Stimulated activated naive B cell treated with anti-CD40 and anti-IgM and Interleukin-4, amounts not matched to agents 10 μg/mL and 1 μg/mL and 100 μg/mL, for 72 hours (primary cell): ENCODE measurements at places on chromosomes 1 and 21.

DNA sequence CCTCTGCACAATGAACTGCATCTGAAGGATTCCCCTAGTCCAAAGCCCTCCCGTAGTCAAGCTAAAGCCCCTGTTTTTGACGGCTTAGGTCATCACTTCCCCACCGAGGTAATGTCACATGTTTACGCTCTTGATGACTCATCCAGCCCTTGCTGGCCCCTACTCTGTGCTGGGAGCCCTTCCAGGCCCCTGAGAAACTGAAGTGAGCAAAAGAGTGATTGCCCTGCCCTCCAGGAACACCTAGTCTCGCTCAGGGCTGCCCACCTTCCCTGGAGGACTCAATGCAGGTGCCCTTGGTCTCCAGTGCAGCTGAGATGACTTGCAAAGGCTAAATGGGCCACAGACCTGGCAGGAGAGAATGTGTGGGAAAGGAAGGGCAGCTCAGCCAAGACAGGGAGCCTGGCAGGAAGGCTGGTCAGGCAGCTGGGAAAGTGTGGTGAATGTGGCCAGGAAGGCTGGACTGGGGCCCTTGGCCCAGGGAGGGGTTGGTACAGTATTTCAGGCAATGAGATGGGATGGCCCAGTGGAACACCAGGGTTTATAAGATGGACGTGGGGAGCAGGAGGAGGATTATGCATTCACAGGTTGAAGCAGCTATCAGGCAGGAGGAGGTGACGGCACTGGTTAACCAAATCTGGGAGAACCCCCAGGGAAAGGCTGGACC is 345.6 kb downstream of the NPHP4 start:
- no peak for DNase-seq

DNA sequence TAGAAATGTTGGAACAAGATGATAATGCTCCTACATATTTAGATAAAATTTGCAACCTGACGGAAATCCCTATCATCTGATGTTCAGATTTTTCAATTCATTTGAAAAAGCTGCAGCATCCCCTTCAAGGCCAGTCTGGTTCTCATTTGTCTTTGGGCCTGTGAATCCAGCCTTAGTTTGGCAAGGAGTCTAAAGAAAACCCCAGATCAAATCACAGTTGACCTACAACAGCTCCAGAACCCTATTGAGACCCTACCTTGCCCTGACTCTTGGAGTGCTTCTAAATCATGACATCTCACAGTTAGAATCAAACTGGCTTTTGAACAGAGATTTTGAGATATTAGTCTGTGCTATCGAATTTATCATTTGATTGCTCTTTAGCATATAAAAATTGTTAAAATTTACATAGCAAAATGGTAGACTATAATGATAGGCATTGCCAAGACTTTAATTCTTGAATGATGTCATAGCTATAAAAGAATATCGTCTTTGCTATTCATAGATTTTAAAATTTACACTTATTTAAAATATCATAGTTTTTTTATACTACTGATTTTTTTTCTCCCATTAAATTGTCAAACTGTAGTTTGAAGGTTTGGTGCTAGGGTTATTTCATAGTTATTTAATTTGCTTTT is 2.2 kb downstream of the PPP2R5A start:
- no peak for DNase-seq

GRCh38 chr1:186682736-186683135 is 2.5 kb upstream of the PTGS2 start:
- no peak for DNase-seq

DNA sequence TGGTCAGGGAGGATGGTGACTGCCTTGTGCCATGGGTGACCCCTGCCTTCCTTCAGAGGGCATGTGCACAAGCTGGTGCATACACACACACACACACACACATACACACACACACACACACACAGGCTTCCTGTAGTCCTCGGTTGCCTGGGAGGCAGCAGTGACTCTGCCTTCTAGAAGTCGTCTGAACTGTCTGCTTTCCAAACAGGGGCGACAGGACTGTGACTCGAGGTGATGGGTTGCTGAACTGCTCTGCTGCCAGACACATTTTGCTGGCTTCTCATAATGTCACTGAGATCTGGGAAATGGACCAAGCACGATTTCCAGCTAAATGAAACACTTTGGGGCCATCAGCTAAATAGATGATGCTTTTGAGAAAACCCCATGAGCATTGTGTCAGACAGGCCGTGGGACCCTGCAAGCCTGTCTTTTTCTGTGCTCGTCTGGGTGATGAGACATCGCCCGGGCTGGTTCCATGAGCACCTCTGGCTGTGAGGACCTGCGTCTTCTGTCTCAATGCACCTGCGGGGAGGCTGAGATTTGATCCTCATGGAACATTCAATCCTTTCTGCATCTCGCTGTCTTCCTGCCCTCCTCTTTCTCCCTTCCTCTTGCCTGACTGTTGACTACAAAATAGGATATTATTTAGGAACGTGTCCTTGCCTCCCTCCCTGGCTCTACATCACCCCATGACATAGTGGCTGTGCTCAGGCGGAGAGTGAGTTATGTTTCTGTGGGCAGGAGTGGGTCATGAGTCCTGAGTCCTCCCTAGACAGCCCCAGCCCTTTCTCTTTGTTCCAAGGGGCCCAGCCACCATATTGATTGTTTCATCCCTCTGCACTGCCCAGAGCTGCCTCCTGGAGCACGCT is 436.8 kb downstream of the CAMTA1 start:
- no peak for DNase-seq

DNA sequence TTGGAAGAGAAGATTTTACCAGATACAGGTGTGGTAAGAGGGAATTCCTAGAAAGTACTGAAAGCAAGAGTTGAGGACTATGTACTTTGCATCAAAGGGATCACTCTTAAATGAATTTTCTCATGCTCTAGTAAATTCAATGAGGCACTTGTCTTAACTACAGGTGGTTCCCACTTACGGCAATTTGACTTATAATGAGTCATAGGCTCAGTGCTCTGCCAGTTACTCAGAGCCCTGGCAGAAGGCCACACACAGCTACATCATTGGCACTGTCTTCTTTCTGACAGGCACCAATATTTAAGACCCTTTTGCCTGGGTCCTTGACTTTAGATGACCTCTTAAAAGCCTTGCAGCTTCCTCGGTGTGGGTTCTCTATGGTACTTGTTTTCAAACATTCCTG is 15.9 kb upstream of the ADAMTS5 start:
- DNase-seq: no peak

- DNase-seq: no peak
These were observed 1.1 kb downstream of the CD84 start for GRCh38 chr1:160578175-160578524.

DNA sequence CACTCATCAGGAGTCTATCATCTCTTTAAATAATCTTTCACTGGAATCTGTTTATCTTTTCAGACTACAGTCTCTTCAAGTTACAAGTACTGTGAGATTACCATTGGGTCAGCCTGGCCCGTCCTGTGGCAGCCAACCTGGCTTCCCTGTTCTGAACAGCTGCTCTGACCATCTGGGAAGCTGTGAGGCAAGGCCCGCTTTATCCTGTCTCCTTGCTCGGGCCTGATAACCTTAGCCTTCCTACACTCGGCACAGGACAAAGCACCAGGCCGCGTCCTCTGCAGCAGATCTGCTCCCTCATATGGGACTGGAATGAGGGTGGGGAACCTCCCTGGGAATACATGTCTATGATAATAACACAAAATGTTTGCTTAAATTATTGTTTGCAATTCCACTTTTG is 113.3 kb downstream of the PTPN14 start:
- DNase-seq: no peak
